ENCODE measurements at places on chromosomes 6 and 20.

DNA sequence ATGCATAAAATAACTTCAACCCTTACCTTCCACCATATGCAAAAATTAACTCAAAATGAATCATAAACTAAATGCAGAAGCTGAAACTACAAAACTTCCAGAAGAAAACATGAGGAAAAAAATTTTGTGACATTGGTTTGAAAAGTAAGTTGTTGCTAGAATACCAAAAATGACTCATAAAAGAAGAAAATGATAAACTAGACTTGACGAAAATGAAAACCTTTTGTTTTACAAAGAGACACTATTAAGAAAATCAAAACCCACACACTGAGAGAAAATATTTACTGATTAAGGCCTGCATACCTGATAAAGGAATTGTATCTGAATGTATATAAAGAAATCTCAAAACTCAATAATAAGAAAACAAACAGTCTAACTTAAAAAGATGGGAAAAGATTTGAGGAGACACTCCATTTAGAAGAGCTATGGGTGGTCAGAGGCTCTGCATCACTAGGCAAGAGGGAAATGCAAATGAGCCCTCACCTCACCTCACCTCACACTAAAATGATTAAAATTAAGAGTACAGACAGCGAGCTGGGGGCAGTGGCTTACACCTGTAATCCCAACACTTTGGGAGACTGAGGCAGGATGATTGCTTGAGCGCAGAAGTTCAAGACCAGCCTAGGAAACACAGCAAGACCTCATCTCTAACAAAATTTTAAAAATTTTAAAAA, 97.6 kb upstream of the CST7 start:
- DNase-seq, result no peak

- peak; percentile 26 for DNase-seq
Observed at GRCh38 chr6:36443471-36444428, 950 bp downstream of the KCTD20 start.

DNA sequence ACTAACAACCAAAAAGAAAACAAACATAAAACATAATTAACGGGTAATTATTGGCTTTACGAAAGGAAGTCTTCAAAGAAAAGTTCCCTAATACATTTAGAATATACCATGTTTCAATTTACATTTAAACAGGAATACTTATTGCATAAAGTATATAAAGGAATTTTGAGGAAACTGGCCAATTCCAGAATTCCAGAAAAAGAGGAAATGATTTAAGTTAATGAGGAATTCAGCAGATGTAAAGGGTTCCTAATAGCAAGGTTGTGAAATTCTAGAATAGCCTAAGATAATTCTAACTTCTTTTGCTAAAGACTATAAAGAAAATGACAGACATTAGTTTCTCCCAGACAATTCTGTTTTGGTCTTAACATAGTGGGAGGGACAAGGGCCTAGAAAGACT, 35.0 kb downstream of the DTNBP1 start:
- DNase-seq, result no peak

GRCh38 chr20:61596687-61597330, 344.7 kb downstream of the CDH4 start:
- DNase-seq, result no peak

- DNase-seq, result no peak
Observed at GRCh38 chr6:157693867-157694266, 129.2 kb upstream of the SNX9 start.

DNA sequence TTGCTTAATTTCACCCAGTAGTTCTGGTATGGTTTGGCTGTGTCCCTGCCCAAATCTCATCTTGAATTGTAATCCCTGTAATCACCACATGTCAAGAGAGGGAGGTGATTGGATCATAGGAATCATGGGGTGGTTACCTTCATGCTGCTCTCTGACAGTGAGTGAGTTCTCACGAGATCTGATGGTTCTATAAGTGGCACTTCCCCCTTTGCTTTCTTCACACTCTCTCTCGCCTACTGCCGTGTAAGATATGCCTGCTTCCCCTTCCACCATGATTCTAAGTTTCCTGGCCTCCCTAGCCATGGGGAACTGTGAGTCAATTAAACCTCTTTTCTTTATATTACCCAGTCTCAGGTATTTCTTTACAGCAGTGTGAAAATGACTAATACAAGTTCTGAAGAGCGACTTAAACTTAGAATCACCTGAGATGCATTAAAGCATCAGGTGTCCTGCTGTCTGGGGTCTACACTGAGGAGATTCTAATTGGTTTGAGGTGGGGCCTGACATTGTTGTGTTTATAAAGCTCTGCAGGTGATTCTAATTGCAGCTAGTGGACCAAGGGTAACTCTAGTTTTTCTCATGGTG, 82.1 kb upstream of the DTNBP1 start:
- DNase-seq, result no peak

GRCh38 chr6:85323435-85324040, 126.3 kb upstream of the NT5E start:
- peak; percentile 74 for DNase-seq

GRCh38 chr6:94478133-94479005, 1059.0 kb upstream of the EPHA7 start:
- DNase-seq, result no peak

DNA sequence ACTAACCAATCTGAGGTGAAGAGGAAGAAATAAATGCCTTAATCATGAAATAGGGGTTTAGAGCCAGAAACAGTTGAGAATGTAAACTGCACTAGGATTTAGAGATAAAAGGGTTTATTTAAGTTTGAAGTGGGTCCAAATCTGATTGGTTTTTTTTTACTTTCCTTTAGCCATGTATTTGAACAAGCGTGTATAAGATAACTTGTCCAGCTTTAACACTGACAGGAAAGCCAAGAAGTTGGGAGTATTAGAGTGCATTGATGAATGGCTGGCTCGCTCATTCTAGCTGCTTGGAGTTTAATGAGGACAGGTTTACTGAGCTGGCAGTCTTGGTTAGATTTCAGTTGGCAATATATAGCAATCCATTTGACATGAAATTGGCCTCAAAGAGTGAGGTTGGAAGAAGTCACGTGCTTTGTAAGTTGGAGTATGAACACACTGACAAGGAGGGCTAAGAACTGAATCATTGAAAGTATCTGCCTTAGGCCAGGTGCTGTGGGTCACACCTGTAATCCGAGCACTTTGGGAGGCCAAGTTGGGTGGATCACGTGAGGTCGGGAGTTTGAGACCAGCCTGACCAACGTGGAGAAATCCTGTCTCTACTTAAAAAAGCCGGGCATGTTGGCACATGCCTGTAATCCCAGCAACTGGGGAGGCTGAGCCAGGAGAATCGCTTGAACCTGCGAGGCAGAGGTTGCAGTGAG, 13.7 kb downstream of the SRSF3 start:
- no peak for DNase-seq

DNA sequence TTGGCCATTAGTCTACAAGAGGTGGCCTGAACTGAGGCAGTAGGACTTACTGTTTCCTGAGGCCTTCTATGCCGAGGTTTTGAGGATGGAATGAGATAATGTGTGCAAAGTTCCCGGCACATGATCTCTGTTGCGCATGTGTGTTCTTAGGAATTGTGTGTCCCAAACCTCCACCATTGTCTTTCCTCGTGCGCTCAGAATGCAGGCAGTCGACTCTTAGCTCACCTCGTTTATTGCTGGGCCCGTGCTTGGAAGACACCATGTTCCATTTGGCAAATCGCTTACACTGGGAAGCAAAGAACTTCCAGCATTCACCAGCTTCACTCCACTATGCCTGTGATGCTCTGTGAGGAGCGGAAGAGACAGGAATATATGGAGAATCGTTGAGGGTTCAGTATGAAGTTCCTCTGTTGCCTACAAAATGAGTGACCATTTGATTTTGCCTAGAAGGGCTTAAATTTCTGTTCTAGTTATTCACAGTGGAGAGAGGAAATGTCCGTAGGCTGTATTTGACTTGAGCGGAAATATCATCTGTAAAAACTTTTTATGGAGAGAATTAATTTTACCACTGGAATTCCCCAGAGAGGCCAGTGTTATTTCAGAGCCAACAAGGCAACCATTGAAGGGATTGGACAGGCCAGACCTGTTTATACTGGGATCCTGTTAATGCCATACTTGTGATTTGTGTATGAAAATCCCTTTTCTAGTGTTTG, 75.7 kb upstream of the CLDN20 start:
- DNase-seq, result no peak

GRCh38 chr6:10146715-10147451, 268.0 kb downstream of the TFAP2A start:
- DNase-seq, result peak; percentile 29

DNA sequence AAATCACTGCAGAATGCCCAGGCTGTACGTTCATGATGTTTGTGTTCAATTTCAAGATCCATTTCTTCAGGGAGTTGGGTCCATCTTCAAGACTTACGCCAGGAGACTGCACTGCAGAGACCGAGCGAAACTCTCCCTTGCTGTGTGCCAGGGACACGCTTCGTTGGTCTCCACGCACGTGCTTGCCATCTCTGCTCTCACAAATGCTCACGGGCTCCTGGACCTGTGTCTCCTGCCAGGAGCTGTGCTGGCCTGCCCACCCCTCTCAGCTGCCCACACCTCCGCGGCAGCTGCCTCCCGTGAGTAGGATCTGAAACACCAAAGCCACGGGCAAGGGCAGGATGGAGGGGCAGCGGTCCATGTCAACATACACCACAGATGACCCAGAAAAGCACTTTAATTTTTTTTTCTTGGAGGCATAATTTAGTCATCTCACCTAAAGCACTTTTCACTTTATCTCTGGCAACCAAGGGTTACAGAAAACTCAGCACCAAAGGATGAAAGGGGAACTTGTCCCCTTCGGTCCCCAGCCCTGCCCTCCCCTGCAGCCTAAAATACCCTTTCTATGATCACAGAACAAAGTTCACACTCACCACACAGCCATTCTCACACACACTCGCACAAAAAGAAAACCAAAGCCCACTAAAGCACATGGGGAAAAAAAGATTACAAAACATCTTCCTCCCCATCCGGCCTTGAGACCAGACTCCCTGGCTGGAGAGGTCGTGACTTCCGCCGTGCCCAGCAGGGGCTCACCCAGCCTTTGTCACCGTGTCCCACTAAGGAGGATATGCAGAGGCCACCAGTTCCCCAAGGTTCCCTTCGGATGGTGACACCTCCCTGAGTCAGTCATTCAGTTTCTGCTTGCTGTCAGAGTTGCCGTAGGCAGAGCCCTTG, 137.9 kb downstream of the AGPAT4 start:
- DNase-seq, result no peak

DNA sequence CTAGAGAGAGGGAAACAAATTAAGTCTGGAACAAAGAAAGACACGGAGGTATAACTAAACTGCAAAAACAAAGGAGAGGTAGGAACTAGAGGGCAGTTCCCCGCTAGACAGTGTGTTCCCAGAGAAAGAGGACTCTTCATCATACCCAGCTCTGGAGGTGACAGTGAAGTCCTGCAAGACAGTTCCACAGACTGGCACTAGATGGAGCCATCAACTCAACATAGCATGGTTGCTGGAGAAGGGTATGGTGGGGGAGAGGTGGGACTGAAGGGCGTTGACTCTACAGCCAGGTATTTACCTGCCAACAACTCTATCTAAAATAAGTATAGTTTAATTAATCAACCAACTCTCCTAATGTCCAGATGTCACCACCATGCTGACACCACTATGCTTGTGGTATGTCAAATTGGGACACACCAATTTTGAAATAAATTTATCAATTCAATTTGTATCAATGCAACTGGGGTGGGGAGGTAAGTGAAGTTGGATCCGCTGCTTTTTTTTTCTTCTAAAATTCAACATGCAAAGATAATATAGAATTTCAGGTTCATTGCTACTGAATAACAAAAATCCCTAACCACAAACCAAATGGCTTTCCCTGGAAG, 9.7 kb downstream of the BACH2 start:
- DNase-seq, result peak; percentile 75

GRCh38 chr20:24684956-24685691, 215.7 kb downstream of the SYNDIG1 start:
- no peak for DNase-seq

- DNase-seq, result no peak
Observed at GRCh38 chr6:17881085-17881858, 106.2 kb downstream of the KIF13A start.

DNA sequence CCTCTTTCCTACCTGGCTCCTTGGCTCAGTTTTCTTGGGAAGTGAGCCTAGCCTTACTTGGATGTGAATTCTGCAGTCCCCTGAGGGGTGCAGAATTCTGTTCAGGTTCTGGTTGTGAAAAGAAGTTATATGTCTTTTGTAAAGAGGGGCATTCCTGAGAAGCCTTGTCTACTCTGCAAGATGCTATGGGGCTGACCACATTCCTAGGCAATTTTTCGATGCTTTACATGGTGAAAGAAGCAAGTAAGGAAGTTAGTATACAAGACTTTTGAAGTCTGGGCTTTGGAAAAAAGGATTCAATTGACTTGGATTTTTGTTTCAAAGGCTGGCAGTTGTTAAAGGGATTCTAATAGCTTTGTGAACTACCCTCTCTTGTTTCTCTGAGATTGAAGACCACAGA, 167.9 kb upstream of the STMND1 start:
- DNase-seq, result no peak

- DNase-seq, result peak; percentile 28
Observed at GRCh38 chr20:57048027-57048869, 218.2 kb downstream of the BMP7 start.

GRCh38 chr6:25006565-25007001, 70.8 kb upstream of the RIPOR2 start:
- DNase-seq, result peak; percentile 78

DNA sequence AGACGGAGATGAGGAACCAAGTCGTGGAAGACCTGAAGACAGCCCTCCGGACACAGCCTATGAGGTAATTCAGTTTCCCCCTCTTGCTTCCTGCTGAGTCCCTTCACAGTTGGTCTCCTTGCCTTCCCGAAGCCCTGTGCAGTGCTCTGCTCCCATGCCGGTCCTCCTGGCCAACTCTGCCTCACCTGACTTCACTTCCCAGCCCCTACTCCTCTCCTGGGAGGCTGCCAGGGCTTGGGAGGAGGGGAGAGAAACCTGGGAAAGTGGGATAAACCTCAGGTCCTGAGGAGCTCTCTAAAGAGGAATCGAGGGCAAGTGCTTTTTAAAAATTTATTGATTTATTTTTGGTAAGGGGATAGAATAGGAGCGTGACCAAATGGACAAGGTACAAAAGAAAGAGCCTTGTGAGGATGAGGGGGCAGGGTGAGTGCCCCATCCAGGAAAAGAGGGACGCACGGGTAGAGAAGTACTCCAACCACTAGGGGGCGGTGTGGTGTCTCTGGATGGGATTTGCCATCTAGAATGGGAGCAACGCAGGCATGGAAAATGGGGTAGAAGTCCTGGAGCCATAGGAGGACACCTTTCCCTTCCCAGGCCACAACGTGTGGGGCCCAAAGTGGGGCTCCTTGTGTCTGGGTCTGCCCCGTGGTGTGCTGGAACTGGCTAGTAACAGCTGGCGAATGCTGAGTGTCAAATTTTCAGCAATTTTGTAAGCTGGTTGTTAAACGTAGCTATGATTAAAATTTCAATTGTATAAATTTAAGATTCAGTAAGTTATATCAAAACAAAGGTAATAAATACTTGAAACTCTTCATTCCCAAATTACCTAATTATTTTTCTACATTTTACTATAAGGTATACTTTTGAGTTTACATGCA, 69.0 kb downstream of the MOCS1 start:
- peak; percentile 52 for DNase-seq

All from activated CD4-positive, alpha-beta T cell treated with anti-CD3 and anti-CD28 coated beads, Interleukin-2, amount 50 U/mL, for 16 hours (primary cell).